ENCODE measurements at places on chromosomes 7 and 10. TPM values are rescaled to one million over a fixed set of nuclear protein-coding genes. Genes with fewer than 3 reads are reported as not detected.

DNA sequence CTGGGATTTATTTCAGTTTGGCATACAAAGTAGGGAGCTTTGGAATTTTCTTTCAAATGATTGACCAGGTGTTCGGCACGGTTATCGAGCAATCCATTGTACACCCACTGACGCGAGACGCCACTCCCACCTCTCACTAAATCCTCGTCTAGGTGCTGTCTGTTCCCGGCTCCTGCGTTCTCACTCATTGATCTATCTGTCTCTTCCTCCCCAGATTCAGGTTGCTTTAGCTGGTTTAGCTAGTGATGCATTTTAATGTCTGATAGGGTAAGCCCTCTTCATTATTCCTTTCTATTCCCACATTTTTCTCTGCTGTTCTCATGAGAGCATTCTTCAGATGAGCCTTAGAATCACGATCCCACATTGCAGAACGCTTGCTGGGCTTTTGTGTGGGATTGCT lies 91.7 kb downstream of the ELFN1 start:
- DNase-seq: no peak

DNA sequence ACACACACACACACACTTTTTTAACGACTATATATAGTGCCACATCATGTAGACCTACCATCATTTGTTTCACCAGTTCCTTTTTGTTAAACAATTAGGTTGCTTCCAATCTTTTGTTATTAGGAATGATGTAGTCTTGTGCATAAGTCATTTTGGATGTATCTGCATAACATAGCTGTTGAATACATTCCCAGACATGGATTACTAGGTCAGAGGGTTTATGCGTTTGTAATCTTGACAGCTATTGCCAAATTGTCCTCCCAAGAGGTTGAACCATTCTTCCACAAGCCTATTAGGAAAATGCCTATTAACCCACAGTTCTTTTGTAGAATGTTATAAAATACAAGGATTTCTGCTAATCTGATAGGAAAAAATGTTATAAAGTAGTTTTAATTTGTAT lies 87.3 kb downstream of the PALS2 start:
- no peak for DNase-seq

DNA sequence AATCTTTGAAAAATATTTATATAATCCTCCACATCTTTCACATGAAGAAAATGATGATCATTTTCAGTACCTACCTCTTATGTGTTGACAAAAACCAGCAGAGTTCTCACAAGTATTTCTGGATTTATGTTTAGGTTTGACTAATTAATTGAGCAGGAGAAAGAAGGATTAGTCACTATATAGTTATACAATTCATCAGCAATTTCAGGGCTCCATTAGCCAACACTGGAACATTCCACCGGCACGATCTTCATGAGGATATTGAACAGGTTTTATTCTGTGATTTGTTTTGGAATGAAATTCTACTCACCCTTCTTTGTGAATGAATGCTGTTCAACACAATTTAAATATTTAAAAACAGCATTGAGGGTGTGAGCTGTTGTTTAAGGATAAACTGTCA lies 163.2 kb downstream of the SEM1 start:
- DNase-seq: no peak

DNA sequence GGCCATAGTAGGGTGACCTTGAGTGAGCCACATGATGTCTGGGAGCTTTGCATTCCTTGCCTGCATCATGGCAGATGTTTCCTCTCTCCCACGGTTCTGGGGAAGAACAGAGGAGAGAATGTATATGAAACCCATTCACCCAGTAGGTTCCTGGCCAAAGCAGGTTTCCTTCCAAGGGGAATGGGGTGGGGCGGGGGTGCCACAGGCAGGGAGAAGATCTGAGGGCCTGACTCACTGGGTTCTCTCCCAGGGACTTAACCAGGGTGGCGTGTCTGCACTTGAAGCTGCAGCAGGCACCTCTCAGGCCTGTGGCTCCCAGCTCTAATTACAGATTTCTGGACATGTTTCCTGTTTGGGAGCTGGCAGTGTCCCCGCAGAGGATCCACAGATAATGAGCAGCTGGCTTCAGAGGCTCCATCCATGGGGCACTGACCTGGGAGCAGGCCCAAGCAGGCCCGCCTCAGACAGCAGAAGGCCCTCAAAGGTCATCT lies 50.2 kb upstream of the ZMIZ1 start:
- peak; percentile 72 for DNase-seq

- peak; percentile 85 for DNase-seq
Observed at GRCh38 chr7:155738652-155739537, 73.4 kb downstream of the SHH start.

DNA sequence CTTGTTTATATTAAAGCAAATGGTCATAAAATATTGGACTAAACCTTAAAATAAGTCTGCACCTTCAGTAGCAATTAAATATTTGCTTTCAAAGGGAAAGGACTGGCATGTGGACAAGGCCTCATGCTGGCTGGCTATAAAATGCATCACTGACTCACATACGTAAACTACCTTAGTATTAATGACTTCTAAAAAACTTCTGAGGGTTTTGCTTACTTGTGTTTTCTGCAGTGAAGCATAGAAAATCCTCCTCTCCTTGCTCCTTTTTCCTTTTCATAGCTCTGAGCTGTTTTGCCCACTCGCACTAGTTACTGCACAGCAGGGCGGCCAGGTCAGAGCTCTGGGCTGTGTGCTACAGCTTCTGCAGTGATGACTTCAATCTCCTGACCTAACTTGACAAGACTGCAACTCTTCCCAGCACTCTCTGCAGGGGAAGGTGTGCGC lies 82.3 kb downstream of the CUL2 start:
- no peak for DNase-seq

- DNase-seq: no peak
Observed at GRCh38 chr10:80461208-80462183, 7.4 kb downstream of the TSPAN14 start.

DNA sequence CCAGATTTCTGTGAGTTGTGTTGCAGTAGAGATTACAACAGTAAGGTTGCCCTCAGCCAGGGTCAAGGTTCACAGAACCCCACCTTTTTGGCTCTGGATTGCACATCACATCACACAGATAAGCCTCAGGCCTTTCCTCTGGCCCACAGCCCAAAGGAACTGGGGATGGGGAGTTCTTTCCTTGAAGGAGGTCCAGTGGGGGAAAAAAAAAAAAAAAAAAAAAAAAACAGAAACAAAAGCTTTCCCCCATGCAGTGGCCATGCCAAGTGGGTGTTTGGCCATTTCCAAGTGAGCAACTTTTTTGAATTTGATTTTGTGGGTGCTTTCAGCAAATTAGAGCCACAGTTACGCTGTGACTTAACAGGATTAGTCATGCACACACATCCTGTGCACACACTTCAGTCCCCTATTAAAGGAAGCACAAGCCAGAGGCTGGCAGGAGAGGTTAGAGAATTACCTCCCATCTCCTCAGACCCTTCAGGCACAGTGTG lies 79.3 kb upstream of the NANOS1 start:
- no peak for DNase-seq

- no peak for DNase-seq
Observed at GRCh38 chr10:31148951-31149350, 117.3 kb upstream of the ZNF438 start.

DNA sequence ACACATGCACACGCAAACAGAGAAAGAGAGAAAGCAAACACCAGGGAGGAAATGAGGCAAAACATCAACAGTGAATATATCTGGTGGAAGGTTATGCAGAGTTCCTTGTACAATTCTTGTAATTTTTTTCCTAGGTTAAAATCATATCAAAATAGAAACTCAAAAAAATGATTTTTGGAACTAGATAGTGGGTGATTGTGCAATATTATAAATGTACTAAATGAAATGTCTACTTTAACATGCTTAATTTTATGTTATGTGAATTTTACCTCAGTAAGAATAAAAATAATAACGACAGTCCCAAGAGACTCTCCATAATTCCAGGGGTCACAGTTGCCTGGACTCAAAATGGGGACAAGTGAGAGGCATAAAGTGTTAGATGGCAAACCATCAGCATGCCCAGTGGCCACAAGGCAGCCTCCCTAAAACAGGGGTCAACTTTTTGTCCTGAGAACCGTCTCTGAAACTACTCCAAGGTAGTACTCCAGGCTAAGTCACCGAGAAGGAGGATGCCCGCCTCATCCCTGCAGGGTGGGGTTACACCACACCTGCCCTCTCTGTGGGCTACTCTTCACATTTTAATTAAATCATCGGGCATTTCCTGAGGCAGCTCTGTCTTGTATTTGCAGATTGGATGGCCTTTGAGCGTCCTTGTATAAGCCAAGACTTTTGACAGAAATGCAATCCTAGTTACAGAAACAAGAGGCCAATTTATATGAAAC lies 267.7 kb downstream of the ELMO1 start:
- DNase-seq: no peak

DNA sequence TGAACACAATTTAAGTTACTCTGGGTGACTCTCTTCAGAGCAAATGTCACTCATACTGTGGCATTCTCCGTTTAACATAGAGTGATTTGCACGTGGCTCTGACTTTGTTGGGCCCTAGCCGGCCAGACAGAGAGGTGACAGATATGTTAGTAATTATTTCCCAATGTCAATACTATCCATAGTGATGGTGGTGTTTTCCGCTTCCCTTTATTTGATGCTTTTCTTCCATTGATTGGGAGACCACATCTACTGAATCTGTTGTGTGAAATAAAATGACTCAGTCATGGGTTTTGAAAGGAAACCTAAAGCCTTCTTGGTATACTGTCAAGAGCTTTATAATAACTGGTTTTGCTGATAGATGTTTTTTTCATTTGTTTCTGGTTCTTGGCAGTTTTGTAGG lies 7.4 kb downstream of the AVL9 start:
- no peak for DNase-seq

DNA sequence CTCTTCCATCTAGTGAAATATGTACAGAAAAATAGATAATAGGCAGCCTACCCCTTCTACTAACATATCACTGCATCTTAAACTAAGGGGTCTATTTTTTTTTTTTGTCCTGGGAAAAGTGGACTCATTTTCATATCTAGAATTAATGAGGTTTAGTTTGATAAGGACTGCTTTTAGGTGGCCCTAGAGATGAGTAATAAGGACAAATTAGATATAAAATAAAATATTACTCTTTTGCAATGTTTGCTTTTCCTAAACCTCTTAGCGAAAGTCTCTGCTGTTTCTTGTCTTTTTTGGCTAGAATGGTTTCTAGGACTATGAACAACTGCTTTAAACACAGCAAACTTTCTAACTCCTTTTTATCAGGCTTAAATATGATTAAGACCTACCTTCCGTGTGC lies 83.7 kb downstream of the CACNB2 start:
- DNase-seq: no peak

DNA sequence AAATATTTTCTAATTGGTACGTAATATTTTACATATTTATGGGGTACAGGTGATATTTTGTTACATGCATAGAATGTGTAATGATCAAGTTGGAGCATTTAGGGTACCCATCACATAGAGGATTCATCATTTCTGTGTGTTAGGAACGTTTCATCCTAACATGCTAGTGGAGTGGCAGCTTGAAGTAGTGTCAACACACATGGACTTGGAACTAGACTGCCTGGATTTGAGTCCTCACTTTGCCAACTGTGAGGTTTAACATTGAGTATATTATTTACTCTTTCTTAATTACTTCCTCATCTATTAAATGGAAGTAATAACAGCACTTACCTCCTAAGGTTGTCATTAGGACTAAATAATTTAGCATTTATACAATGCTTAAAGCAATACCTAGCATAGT lies 241.9 kb downstream of the PLXDC2 start:
- no peak for DNase-seq

DNA sequence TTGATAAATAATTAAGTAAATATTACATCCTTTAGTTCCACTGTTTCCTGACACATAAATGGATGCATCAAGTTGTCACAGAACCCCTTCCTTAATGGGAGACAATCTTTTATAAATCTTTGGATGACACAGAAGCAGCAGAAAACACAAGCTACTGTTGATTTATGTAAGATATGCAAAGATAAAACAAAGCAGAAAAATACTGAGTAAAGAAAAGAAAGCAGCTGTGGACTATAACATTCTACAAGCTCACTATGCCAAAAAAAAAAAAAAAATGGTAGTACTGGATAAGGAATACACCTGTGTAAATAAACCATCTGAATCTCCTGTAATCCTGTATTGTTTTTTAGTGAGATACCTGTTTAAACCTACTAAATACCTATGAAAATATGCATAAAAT lies 92.0 kb upstream of the FAM180A start:
- DNase-seq: no peak

GRCh38 chr7:122412883-122413282 lies 108.3 kb upstream of the FEZF1 start:
- no peak for DNase-seq

The SLC35G1 gene
- 1.6 TPM for polyA plus RNA-seq

The SYCE1 gene
- polyA plus RNA-seq: 0.08 TPM

The EPDR1 gene
- polyA plus RNA-seq: 16.9 TPM

The SUN3 gene
- polyA plus RNA-seq: not detected

The CLRN3 gene
- not detected for polyA plus RNA-seq

The JCAD gene
- 4.9 TPM for polyA plus RNA-seq

The HELLS gene
- polyA plus RNA-seq: 0.06 TPM

The OR13A1 gene
- polyA plus RNA-seq: not detected

All from psoas muscle (tissue), 8 donors.